Activated naive CD8-positive, alpha-beta T cell treated with anti-CD3 and anti-CD28 coated beads for 36 hours (primary cell): ENCODE measurements at places on chromosomes 7 and 10.

DNA sequence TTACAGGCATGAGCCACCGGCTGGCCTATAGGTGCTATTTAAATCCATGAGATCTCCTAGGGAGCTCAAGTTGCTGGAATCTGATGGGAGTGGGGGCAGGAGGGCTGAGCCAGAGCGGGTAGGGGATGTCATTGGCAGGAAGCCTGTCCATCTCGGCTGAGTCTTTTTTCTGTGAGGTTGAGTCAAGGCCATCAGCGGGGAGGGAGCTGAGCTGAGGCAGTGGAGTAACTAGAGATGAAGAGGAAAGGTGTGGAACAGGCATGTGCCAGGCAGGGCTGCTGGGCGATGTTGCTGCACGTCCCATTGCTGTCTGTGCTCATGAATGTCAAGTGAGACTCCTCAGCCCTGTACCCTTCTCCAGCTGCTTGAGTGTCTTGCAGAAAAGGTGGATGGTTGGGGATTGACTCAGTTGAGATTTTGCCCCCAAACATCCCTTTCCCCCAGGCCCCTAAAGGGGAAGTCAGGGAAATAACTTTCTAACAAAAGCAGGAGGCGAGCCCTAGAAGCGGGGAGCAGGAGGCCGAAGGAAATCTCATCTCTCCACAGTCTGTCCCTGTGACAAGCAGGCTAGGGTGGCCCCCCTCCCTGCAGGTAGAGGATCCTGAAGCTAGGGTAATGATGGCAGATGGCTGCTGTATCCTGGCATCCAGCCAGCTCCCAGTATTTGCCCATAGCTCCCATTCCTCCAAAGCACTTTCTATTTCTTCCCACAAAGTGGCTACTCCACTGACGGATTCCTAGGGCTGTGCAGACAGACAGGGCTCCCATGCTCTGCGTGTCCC is 5.4 kb downstream of the ATP6V1F start:
- no peak for DNase-seq

DNA sequence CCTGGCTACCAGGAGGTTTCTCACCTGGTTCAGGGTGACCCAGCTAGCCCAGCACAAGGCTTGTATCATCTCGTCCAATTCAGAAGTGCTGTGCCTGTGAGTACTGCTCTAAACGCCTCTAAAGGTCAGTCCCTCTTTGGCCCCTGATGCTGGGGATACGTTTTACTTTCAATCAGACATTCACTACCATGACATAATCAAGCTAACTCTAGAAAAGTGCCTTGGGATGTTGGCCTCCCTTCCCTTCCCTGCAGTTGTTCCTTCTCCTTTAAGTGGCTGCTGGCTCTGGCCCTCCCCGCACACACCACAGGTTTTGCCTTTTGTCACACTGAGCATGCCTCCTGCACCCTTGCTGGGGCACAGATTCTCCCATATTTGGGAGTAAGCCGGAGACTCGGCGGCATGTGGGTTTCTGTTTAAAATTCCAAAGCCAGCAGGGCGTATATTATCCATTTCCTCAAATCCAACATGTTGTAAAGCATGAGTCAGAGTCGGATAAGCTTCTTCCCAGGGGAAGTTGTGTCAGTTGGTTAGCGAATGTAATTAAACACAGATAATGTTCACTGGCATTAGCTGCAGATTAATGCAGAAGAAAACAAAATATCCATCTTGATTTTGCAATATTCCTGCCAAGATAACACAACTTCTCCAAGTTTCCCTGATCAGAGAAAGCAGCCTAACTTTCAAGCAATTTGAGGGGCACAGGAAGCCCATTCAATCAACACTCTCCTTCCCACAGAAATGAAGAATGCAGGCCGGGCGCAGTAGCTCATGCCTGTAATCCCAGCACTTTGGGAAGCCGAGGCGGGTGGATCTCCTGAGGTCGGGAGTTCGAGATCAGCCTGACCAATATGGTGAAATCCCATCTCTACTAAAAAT is 31.8 kb upstream of the VCL start:
- DNase-seq, result no peak

GRCh38 chr7:127894588-127894987 is 136.6 kb downstream of the LRRC4 start:
- DNase-seq, result no peak

DNA sequence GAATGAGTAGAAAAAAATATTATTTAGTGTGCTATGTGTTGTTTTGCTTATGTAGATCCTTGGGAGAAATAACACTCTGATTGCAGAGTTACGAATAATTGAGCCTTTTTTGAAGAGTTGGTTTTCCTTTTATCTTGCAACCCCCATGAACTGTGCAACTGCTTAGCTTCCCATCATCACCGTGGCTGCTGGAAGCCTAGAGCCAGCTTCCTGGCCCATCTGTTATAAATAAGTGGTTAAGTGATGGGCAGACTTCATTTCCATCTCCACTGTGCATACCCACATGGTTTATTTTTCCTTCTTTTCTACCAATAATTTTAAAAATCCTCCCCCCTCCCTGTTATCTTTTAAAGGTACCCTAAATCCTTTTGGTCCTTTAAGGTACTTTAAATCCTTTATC is 554.9 kb upstream of the GALNT17 start:
- DNase-seq, result no peak

- DNase-seq, result no peak
Measured at GRCh38 chr10:43226441-43226840, 40.4 kb downstream of the RASGEF1A start.
